ENCODE measurements at places on chromosomes 6 and 20. TPM values are rescaled to one million over a fixed set of nuclear protein-coding genes. Genes with fewer than 3 reads are reported as not detected.
A peak's percentile ranks its signal among the peaks of the same experiment; 100 is the strongest.

The RBBP8NL gene
- 12.5 TPM for total RNA-seq

The CST4 gene
- not detected for total RNA-seq

The CNBD2 gene
- 3.3 TPM for total RNA-seq

DNA sequence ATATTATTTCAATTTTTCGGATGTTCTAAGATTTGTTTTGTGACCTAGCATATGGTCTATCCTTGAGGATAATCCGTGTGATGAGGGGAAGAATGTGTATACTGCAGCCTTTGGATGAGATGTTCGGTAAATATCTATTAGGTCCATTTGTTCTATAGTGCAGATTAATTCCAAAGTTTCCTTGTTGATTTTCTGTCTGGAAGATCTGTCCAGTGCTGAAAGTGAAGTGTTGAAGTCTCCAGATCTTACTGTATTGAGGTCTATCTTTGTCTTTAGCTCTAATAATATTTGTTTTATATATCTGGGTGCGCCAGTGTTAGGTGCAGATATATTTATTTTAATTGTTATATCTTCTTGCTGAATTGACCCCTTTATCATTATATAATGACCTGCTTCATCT is 32.2 kb upstream of the SNAP91 start:
- no peak overlapping the region for H3K27ac ChIP-seq
- no peaks in the 10 kb centered on the region for H3K27me3 ChIP-seq
- H3K4me3 ChIP-seq = no peak overlapping the region
- H3K36me3 ChIP-seq = no peaks in the 10 kb centered on the region
- H3K4me1 ChIP-seq = no peaks in the 10 kb centered on the region
- no peak for DNase-seq

The PACRG gene
- total RNA-seq = not detected

DNA sequence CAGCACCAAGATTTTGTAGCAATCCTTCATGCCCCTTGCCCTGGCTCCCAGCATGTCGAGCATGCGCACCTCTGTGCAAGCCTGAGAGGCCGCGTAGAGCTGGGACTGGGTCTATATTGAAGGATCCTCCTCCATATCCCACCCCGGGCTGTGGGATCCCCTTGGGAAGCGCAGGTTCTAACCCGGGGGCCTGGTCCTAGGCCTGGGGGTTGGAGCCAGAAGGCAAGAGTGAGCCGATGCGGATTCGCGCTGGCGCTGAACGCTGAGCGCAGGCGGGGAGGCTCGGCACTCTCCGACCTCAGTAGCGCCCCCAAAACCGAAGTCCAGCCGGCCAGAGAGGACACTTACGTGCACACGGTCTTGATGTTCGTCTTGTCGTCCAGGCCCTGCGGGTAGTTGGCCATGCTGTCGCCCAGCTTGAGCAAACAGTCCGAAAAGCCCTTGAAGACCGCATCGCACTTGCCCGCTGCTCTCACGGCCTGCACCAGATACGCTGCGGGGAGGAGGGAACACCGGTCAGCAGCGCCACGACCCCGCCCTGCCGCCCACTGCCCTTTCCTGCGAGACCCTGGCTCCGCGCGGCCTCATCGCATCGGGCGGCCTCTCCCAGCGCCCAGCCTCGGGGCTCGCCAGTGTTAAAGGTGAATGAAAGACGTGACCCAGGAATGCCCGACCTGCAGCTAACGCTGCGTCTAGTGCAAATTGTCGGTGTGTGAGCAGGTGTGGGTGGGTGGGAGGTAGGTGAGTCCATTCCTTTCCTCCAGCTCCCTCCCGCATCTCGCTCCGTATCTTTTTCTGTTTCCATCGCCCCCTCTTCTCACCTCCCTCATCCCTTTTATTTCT is 4.5 kb downstream of the NRN1 start:
- H3K27ac ChIP-seq = no peak overlapping the region
- peaks cover 7% of the 10 kb centered on the region for H3K4me1 ChIP-seq
- peaks cover 99% of the 10 kb centered on the region for H3K27me3 ChIP-seq
- H3K36me3 ChIP-seq = no peaks in the 10 kb centered on the region

GRCh38 chr6:38131527-38131965 is 312.0 kb downstream of the ZFAND3 start:
- H3K4me1 ChIP-seq = no peaks in the 10 kb centered on the region
- no peak overlapping the region for H3K4me3 ChIP-seq
- H3K27me3 ChIP-seq = no peaks in the 10 kb centered on the region
- H3K27ac ChIP-seq = no peak overlapping the region

GRCh38 chr20:38061109-38061508 is 27.6 kb downstream of the RPRD1B start:
- peaks cover 4% of the 10 kb centered on the region for H3K4me1 ChIP-seq
- H3K27ac ChIP-seq = no peak overlapping the region
- H3K4me3 ChIP-seq = no peak overlapping the region

- H3K4me1 ChIP-seq = no peaks in the 10 kb centered on the region
Observed at GRCh38 chr6:141252828-141253608, 879.7 kb upstream of the GJE1 start.

DNA sequence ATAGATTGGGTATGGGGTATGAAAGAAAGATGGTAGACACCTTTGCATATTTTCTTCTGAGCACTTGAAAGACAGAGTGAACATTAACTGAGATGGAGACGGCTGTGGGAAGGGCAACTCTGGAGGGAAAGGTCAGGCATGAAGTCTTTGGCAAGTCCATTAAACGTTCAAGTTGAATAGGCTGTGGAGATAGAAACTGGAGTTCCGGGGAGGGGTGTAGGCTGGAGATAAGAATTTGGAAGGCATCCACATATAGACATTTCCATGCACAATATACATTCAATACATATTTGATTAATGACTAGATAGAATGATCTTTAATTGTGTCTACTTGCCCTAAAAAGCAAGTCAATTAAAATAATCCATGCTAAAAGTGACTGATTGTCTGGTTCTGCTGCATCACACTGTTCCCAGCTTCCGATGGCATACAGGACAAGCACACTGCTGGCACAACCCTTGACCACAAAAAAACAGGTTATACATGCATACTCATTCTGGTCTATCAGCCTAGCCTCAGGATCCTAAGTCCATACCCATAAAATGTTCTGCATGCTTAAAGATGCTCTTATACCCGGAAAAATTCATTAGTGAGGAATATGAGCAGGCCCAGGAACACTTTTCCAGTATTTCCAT is 1.9 kb upstream of the MYLK4 start:
- DNase-seq = no peak
- no peak overlapping the region for H3K4me3 ChIP-seq
- no peaks in the 10 kb centered on the region for H3K36me3 ChIP-seq
- H3K27me3 ChIP-seq = no peaks in the 10 kb centered on the region
- H3K27ac ChIP-seq = no peak overlapping the region

The PPP1R16B gene
- 2.1 TPM for total RNA-seq

GRCh38 chr6:43942011-43942442 is 172.0 kb downstream of the VEGFA start:
- no peaks in the 10 kb centered on the region for H3K36me3 ChIP-seq
- no peaks in the 10 kb centered on the region for H3K27me3 ChIP-seq
- no peak overlapping the region for H3K4me3 ChIP-seq
- no peak for DNase-seq
- no peaks in the 10 kb centered on the region for H3K4me1 ChIP-seq
- no peak overlapping the region for H3K27ac ChIP-seq

GRCh38 chr6:134363323-134364039 is 45.6 kb upstream of the SGK1 start:
- no peak for DNase-seq
- H3K27me3 ChIP-seq = no peaks in the 10 kb centered on the region
- no peak overlapping the region for H3K27ac ChIP-seq
- no peaks in the 10 kb centered on the region for H3K4me1 ChIP-seq
- no peak overlapping the region for H3K4me3 ChIP-seq
- no peaks in the 10 kb centered on the region for H3K36me3 ChIP-seq

DNA sequence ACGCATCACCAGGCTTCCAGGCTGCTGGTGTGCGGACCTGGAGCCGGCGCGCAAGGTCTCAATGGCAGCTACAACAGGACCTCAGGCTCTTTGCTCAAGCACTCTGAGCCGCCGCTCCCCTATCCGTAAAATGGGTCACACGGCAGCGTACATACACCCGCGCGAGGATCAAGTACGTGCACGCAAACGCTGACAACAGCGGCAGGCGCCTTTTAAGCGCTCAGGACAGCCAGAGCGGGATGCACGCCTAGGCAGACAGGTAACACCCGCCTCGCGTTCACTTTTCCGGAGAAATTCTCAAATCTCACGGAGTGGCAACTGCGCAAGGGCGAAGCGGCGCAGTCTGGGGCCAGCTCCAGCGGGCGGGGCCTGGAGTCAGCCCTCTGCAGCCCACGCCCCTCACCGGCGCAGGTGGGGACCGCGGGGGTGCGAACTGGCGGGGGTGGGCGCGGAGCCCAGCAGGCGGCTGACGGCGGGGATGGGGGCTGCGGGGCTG is 535 bp downstream of the EXOC2 start:
- no peaks in the 10 kb centered on the region for H3K27me3 ChIP-seq
- peak overlapping the region; percentile 91 for H3K27ac ChIP-seq
- peaks cover 3% of the 10 kb centered on the region for H3K4me1 ChIP-seq
- DNase-seq = peak; percentile 72

Data from colonic mucosa (tissue), 4 donors.